ENCODE measurements at places on chromosomes 3 and 15.

GRCh38 chr3:129525341-129525968, 3.0 kb upstream of the RHO start:
- no peak for DNase-seq

DNA sequence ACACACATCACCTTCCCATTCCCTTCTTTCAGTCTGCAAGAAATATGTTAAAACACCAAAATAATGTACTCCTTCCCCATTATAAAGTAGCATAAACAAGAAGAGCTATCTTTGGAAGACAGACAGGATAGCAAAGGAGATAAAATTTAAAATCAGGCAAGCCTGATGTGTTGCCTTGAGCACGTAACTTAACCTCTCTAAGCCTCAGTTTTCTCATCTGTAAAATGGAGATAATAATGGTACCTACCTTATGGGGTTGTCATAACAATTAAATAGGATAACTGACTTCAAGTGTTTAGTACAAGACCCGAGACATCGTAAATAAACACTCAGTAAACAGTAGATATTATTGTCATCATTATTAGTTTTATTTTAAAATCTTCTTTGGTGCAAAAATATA, 142.4 kb downstream of the NR1D2 start:
- no peak for DNase-seq

DNA sequence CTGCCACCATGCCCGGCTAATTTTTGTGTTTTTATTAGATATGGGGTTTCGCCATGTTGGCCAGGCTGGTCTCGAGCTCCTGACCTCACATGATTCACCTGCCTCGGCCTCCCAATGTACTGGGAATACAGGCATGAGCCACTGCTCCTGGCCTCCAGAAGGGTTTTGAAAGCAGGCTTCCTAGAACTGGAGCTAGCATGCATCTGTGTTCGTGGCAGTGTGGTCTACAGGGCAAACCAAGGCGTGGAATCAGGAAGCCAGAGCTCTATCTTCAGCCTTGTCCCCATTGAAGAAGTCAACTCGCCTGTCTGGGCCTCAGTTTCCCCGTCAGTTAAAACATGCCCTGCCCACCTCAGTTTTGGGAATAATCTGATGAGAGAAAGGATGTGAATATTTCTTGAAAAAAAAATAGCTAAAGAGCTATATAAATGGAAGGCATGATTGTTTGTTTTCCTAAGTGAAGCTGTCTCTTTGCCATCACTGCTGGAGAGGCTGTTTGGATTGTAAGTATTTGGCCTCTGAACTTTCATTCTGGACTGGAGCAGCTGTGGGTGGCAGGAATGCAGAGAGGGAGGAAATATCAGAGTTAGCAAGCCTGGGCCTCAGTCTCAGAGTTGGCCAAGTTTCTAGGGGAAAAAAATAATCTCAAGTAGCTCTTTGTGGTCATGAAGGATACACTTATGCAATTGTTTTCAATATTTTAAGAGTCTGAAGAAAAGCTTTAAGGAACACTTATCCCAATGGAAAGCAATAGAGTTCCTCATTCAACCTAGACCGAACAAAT, 36.5 kb upstream of the UACA start:
- DNase-seq, result no peak

DNA sequence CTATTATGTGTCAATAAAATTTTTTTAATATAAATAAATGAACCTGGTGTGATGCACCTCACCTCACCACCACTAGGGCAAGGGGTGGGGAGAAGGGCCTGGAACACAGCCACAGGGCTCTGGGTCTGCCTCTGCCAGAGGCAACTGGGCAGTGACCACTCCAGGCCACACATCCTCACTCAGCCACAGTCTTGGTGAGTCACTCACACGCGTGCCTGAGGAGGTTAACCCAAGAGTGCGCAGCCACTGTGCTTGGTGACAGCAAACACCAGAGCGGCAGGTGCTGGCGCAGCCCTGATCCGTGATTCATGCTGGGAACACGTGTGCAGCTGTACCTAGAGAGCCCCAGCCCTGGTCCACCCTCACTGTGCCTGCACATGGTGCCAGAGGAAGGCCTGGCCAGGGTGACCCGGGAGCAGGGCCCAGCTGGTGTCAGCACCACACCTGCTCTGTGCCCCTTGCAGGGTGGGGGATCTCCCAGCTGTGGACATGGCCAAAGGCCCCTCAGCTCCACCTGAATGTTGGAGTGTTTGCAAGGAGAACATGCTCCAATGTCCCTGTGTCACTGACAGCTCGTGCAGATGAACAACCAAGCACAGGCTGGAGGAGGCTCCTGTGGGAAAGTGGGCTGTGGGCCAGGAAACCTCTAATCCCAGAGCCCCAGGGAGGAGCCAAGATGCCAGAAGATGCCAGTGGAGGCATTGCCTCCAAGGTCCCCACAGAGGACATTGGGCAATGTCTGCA, 2.1 kb downstream of the SLC41A3 start:
- peak; percentile 71 for DNase-seq

DNA sequence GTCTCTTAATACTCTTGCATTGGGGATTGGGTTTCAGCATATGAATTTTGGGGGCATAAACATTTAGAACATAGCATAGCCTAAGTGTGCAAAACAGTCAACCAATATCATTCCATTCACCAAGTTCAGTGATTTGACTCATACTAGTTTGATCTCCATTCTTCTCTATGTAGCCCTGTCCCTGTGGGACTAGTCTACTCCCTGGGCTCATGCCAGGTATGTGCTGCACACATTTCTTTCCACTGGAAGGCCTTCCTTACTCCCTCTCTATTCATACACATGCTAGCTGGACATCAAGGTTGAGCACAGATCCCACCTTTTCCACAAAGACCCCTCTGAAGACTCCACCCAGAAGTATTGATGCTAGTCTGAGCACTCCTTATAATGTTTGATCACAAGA, 5.1 kb downstream of the ZDHHC23 start:
- DNase-seq, result no peak

DNA sequence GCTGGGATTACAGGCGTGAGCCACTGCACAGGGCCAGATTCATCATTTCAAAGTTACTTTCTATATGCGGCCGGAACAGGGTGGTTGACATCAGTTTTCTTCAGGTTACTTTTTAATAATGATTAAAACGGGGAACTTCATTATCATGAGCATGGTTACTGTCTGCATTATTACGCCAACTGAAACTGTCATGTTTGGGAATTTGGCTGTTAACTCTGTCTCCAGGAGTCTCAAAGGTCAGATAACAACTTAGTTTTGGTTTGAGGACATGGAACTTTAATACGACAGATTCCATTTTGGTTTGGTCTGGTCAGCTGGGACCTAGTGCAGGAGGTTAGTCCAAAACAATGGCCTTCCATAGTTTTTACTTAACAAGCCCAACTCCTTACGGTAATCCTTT, 8.5 kb downstream of the CYP8B1 start:
- DNase-seq, result no peak

DNA sequence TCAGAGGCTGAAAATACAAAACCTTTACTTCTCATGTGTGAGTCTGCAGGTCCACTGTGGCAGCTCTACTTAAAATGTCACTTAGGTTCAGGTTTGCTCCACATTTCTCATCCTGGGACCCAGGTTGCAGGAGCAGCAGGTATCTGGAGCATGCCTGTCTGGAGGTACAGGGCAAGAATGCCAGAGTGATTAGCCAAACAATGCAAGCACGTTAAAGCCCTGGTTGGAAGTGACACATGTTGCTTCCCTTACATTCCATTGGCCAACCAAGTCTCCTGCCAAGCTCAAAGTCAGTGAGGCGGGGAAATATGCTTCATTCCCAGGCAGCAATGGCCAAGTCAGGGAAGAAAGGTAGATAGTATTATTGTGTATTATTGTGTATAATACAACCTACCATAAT, 76.8 kb upstream of the ARL6 start:
- peak; percentile 21 for DNase-seq

GRCh38 chr15:29867241-29868000, 45.2 kb upstream of the TJP1 start:
- no peak for DNase-seq

DNA sequence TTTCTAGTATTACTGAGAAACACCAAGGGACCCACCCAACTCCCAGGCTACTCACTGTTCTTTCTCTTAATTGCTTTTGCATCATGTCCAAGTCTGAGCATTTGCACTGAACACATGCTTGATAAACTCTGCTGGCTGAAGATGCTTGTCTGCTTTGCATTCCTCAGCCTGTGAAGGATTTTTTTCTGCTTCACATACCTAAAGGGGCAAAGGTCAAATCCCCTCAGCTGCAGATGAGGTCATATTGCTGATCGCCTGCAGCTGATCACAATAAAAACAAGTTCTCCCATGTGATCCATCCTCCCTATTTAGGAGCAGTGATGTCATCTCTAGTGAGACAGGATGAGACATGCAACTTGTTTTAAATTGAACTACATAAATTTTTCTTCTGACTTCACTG, 84.6 kb upstream of the DCBLD2 start:
- DNase-seq, result peak; percentile 84

GRCh38 chr15:59247364-59247763, 40.7 kb downstream of the LDHAL6B start:
- no peak for DNase-seq

DNA sequence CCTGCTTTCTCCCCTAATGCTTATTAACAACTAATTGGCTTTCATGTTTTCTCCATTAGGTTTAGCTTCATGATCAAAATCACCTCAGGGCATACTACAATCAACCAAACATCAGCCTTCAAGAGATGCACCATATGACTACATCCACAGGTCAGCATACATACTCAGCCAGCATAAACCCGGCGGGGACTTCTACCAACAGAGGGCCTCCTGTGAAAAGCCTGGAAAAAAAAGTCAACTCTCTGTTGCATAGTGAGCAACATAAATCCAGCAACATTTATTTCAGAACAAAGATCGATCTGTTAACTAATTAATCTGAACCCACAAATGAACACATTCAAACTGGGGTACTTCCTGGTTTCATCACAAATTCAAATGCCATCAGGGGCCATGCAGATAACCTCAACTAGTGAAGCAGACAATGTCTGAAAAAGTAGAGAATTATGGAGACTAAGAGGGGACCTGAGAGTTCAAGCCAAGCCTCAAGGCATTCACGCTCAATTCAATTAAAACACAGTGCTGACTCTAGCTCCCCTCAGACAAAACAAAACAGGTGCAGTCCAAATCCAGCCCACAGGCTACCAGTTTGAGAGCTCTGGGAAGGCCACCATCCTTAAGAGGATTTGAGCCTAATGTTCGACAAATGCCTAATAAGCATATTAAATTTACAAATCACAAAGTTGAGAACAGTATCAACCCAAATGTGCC, 124.5 kb downstream of the MAGI1 start:
- DNase-seq, result no peak

GRCh38 chr3:126518779-126519177, 1.2 kb upstream of the UROC1 start:
- no peak for DNase-seq

DNA sequence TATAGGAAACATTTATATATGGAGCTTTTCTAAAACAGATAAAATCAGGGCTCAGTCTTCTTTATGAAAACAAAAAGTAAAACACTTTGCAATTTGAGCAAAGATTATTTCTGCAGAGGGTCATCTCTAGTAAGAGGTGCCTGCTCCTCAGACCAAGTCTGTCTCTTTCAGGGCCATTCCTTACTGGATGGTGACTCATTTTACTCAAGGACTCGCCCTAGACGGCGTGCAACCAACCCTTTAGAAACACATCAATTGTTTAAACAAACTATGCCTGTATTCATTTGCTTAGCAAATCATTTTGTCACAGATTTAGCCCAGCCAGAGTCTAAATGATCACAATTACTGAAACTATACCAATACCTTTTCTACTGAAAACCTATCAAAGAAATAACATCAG, 242.8 kb upstream of the ICE2 start:
- DNase-seq, result no peak

GRCh38 chr15:70777170-70777926, 14.0 kb upstream of the UACA start:
- DNase-seq, result no peak

- DNase-seq, result no peak
Observed at GRCh38 chr15:99721896-99722295, 11.3 kb downstream of the LYSMD4 start.

DNA sequence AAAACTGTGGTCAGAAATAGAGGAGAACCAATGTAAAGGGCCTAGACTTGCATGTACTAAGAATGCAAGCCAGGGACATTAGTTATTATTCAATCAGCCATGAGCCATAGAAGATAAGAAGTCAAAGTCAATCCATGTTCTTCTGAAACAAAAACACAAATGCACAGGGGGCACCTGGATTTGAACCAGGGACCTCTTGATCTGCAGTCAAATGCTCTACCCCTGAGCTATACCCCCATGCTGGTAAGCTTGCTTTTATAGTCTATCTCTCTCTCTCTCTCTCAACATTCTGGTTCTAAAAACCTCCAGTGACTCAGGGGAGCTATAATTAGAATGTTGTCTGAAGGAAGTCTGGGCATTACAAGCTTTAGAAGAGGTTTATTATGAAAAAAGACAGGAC, 85.6 kb upstream of the ACP3 start:
- no peak for DNase-seq

- DNase-seq, result no peak
Observed at GRCh38 chr3:32237670-32238452, 619 bp upstream of the CMTM8 start.

GRCh38 chr3:179133575-179133974, 14.6 kb upstream of the PIK3CA start:
- no peak for DNase-seq

DNA sequence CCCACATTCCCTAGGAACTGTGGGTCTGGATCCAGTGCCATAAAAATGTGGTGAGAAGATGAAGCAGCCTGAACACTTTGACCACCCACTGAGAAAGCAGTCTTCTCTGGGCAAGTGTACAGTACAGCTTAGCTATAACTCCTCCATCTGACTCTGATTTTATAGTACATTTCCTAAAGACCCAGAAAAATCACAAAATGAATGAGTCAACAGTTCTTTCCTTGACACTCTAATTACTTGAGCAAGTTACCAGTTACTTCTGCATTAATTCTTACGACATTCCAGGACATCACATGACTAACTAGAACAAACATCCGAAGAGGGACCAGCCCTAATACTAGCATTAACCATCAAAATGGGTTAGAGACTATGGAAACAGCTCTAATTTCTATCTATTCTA, 148.1 kb upstream of the PEX5L start:
- no peak for DNase-seq

DNA sequence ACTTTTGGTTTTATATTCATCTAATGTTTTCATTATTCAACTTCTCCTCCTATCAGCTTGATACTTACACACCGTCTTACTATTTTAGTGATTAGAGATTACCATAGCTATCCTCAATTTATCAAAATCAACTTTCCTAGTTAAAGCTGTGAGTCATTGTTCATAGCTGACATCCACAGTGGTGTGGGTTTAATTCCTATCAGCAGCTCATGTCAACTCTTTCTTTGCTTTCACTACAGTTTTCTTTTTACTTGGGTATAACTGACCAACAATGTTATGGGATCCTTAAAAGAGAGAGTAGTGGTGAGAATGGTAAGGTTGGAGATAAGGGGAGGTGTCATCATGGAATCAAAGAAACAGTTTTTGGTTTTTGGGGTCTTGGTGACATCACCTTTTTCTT, 112.7 kb downstream of the NFKBIZ start:
- DNase-seq, result no peak

- DNase-seq, result no peak
Observed at GRCh38 chr3:38264353-38264771, 1.2 kb upstream of the SLC22A13 start.

GRCh38 chr15:53658827-53659555, 100.5 kb downstream of the WDR72 start:
- DNase-seq, result no peak

All from keratinocyte (primary cell).